Temporal lobe (tissue), 4 donors: ENCODE measurements at places on chromosomes 7 and 10. TPM values are rescaled to one million over a fixed set of nuclear protein-coding genes. Genes with fewer than 3 reads are reported as not detected.

Gene MGAM2
- under 0.01 TPM for total RNA-seq

Gene SPDYE2B
- not detected for total RNA-seq

Gene LBX1
- not detected for total RNA-seq

Gene UPK3BL2
- 3.2 TPM for total RNA-seq

Gene OR2A12
- not detected for total RNA-seq

Gene DPY19L1
- 22.9 TPM for total RNA-seq

Gene IRF5
- total RNA-seq: 1.5 TPM

Gene CADPS2
- total RNA-seq: 3.2 TPM

Gene SLC16A9
- total RNA-seq: 9.8 TPM

Gene CNPY1
- total RNA-seq: 0.74 TPM

Gene TAS2R5
- 1.5 TPM for total RNA-seq

Gene TMEM236
- under 0.01 TPM for total RNA-seq

Gene ENO4
- 1.2 TPM for total RNA-seq

Gene CCL24
- not detected for total RNA-seq

Gene SEMA3D
- total RNA-seq: 2.0 TPM

Gene MYPN
- total RNA-seq: not detected

Gene UPK3B
- total RNA-seq: 0.98 TPM

Gene PLXDC2
- total RNA-seq: 9.3 TPM

Gene SRGN
- 16.2 TPM for total RNA-seq

Gene GRM3
- total RNA-seq: 86.5 TPM

Gene HYAL4
- not detected for total RNA-seq

Gene ST7
- total RNA-seq: 64.2 TPM

Gene CPA4
- not detected for total RNA-seq

Gene STEAP2
- 2.0 TPM for total RNA-seq

Gene GTF2IRD1
- 12.3 TPM for total RNA-seq

Gene ADAM22
- 73.5 TPM for total RNA-seq

Gene WIPF3
- total RNA-seq: 6.6 TPM

Gene CRHR2
- 0.98 TPM for total RNA-seq

Gene TUBB8
- not detected for total RNA-seq

Gene CLIP2
- total RNA-seq: 119 TPM

Gene CTAGE8
- 0.25 TPM for total RNA-seq

Gene PCDH15
- 6.1 TPM for total RNA-seq

Gene CFAP69
- total RNA-seq: 6.9 TPM

Gene ANKRD30A
- not detected for total RNA-seq

Gene PYROXD2
- 0.98 TPM for total RNA-seq

Gene FAM24B
- 3.7 TPM for total RNA-seq

Gene ZNF117
- total RNA-seq: 40.8 TPM

Gene CYP3A4
- not detected for total RNA-seq
